Bronchus fibroblast of lung (primary cell): ENCODE measurements at places on chromosomes 1 and 21. TPM values are rescaled to one million over a fixed set of nuclear protein-coding genes. Genes with fewer than 3 reads are reported as not detected.

NECTIN4 gene
- total RNA-seq, result 0.17 TPM in 1 of 2 replicates, not detected in the other

PROX1 gene
- under 0.01 TPM in 1 of 2 replicates, not detected in the other for total RNA-seq

KIAA1614 gene
- total RNA-seq, result 5.7 and 9.2 TPM in 2 replicates

LRP8 gene
- 20.0 and 22.4 TPM in 2 replicates for total RNA-seq

PLEKHN1 gene
- total RNA-seq, result 1.2 and 1.9 TPM in 2 replicates

DPH5 gene
- 36.7 and 40.4 TPM in 2 replicates for total RNA-seq

APOBEC4 gene
- not detected in 2 replicates for total RNA-seq

SPATA45 gene
- total RNA-seq, result not detected in 2 replicates

CA6 gene
- not detected in 2 replicates for total RNA-seq

AADACL3 gene
- total RNA-seq, result not detected in 2 replicates

PROK1 gene
- not detected in 2 replicates for total RNA-seq

CD2 gene
- total RNA-seq, result not detected in 2 replicates

FCMR gene
- 1.0 and 1.2 TPM in 2 replicates for total RNA-seq

KPRP gene
- total RNA-seq, result not detected in 2 replicates

IFI44L gene
- total RNA-seq, result 1.2 and 1.8 TPM in 2 replicates

URB1 gene
- total RNA-seq, result 15.3 and 15.8 TPM in 2 replicates
